ENCODE measurements at places on chromosomes 2 and 18.
A peak's percentile ranks its signal among the peaks of the same experiment; 100 is the strongest.

DNA sequence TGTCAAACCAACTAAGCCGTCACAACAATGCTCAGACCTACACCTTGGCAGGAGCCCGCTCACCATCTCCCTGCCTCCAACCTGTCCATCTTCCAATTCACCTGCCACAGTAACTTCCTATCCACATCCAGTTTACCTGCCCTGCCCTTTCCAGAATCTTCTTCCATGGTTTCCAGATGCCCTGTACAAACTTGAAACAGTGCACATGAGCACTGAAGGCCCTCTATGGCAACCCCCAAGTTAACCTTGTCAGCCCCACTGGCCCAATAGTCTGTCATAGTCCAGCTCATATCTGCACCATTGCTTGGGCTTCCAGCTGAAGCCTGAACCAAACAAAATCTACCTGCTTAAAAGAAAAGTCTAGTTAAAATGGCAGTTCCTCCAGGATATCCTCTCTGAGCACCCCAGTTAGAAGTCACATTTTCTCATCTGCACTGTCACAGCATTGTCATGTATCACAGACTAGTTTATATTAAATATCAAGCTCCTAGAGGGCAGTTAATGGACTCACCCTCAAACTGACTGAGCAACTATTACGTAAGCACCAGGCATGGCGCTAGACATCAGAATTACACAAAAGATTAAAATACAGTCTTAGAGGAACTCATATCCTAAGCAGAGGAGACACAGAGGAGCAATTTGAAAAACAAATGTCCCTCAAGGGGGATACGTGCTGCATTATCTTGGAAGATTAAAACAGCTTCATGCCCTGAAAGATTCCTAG, 11.6 kb downstream of the NFE2L2 start:
- DNase-seq, result no peak

DNA sequence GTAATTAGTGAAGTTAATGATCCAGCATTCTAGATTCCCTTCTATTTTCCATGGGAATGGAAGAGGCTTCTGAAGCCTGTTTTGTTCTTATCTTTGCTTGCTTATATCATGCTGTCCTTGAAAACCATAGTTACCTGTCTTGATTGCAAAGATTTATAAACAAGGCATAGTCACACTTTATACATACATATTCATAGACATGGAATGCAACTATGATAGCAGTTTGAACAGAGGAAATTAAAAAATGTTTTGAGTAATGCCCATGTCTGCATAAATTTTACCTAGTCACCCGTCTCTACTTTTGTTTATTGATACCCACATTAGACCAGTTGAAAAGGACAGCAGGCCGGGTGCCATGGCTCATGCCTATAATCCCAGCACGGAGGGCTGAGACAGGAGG, 289.0 kb downstream of the PTPRM start:
- no peak for DNase-seq

DNA sequence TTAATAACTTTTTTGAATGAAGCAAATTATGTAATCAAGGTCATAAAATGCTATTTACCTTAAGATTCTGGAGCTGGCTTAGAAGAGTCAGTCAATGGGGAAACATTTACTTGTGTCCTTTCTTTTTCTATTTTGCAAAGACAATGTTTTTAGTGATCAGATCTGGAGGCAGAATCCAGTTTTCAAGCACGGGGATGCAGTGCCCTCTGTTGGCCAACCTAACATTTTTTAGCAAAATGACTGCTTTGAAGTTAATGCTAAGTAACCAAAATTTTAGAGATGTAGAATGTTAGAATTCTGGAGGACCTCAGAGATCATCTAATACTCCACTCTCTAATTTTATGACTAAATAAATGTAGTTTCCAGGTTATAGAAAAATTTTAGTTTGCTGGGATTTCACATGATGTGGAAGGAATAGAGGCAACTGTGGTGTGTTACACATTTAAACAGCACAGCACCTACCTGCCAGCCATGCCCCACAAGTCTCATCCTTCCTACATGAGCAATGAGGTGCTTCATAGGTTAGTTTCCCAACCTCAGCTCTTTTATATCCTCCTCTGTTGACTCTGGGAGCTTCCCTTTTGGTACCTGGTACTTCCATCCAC, 23.6 kb upstream of the SLC9A4 start:
- peak; percentile 48 for DNase-seq

- DNase-seq, result no peak
Observed at GRCh38 chr2:173388795-173389194, 34.1 kb downstream of the CDCA7 start.

GRCh38 chr2:20222014-20222768, 2.7 kb downstream of the SDC1 start:
- DNase-seq, result no peak

DNA sequence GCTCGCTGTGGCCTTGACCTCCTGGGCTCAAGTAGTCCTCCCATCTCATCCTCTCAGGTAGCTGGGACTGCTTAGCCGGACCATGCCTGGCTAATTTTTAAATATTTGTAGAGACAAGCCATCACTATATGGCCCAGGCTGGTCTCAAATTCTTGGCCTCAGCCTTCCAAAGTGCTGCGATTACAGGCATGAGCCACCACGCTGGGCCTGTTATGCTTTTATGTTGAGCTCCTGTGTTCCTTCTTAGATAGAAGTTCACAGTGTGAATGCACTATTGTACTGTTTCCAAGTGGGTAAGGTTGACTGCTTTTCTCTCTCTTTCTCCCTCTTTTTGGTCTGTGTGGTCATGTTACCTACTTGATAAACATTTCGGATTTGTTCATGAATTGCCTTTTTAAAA, 61.9 kb downstream of the SMCHD1 start:
- no peak for DNase-seq

DNA sequence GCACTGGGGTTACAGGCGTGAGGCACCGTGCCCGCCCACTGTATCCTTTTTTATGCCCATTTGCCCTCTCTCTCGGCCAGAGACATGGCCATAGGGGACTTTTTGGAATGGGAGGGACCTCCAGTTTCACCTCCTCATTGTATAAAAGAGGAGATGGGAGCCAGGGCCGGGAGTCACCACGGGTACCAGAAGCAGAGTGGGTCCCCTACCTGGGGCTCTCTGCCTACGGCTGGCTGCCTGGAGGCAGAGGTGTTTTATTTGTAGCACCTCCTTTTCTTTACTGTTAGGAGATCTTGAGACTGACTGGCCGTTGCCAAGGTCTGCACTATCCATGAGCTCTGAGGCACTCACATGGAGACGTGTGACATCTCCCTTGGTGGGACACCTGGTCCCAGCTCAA, 162.8 kb downstream of the LDLRAD4 start:
- no peak for DNase-seq

GRCh38 chr2:218011653-218012040, 8.9 kb upstream of the TNS1 start:
- no peak for DNase-seq

DNA sequence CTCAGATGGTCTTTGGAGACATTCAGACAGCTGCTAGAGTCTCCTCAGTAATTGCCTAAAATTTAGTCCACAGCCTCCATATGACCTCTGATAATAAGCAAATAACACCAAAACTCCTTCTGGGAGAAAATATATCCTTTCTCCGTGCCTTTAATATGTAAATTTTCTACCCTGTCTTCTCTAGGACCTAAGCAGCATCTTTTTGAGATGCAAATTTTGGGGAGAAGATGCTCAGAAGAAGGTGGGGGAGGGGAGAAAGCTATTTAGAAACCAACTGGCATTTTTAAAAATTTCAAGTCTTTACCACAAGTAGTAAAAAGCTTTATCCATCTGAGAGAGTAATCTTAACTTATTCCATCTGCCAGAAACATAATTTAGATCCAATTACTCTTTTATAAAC, 120.4 kb upstream of the MSH6 start:
- DNase-seq, result no peak

- no peak for DNase-seq
Observed at GRCh38 chr2:18930971-18931370, 341.6 kb upstream of the NT5C1B start.

GRCh38 chr18:31232775-31233424, 70.2 kb upstream of the DSC1 start:
- DNase-seq, result no peak

DNA sequence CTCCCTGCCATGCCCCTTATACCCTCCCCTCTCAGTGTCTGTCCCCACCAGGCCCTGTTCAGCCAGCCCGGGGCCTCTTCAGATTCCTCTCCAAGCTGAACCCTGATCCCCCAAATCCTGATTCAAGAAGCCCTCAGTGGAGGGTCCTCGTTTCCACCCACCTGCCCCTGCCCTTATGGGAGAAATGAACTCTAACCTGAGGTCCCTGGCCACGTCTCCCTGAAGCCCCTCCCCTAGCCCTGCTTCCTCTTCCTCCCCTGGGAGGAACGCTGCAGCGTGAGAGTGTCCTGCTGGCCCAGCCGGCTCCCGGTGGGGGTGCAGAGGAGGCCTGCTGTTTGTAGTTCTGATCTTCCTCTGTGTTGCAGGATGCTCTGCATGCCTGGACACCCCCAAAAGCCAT, 56.7 kb upstream of the GLI2 start:
- DNase-seq, result no peak

DNA sequence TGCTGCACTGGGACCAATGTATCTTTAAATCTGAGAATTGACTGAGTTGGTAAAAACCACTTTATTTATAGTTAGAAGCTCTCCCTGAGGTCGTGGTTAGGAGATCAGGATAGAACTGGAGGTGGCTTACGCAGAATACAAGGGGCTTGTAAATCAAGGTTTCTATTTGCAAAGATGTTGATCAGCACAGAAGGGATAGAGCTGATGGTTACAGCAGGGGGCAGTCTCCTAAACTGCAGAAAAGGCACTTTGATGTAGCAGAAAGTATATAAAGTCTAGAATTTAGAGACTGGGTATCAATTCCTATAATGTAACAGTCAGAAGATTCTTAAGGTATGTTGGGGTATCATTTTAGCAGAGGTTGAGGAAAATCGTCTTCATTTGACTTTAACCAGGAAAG, 25.2 kb upstream of the ACVR1 start:
- no peak for DNase-seq

DNA sequence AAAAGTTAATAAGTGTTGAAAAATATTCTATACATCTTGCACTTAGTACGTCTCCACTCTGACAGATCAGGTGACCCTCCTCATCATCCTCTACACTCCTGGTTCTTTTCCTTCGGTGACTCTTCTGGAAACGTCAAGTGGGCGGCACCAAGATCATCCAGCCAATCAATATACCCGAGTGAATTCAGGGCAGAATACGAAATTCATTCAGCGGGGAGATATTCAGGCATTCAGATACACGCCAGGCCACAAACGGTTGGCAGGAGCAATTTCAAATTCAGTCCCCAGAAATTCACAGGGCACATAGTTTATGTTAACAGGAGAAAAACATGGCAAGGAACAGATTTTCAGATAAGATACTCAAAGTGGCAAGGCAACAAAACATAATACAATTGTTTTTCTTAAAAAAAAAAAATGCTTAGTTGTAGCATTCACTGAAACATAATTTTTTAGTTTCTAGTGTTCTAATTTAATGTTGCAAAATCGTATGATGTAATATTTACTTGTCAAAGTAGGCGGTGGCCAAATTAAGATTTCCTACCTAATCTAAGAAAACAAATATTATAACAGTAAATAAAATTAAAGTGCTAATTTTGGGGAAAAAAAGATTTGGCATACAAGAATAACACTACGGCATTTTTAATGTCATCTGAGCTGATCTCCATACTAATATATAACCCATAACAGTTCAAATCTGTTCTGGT, 4.2 kb downstream of the CLK1 start:
- no peak for DNase-seq

DNA sequence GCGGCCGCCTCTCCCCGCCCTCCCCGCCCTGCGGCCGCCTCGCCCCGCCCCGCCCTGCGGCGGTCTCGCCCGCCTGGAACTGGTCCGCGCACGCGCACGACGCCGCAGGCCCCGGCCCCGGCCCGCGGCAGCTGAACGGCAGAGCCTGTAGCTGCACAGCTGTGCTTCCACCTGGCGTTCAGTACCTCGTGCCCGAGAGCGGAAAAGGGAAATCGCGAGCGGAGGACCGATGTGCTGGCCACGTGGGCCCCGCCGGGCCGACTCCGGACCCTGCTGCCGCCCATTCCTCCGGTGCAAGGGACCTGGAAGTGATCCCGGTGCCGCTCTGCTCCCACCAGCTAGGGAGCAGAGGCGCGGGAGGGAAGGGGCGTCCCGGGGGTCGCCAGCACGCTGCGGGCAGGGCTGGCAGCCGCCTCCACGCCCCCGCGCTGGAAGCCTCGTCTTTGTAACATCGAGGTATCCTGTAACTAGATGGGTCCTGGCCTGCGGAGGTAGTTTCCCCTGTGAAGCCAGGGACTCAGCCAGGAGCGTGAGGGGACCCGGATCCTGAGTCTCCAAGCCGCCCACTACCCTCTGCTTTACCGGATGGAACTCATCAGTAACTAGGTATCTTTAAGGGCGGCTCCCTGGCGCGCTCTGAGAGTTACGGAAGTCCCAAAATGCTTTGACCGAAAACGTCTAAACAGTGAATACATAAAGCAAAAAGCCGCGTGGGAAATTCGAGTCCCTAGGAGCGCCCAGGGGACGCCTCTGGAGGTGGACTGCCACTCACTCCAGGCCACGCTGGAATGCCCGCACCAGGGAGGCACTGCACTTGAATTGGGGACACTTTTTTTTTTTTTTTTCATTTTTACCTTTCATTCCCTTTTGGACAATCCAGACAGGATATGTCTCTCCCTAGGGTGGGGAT, 704 bp upstream of the ODC1 start:
- no peak for DNase-seq

- peak; percentile 4 for DNase-seq
Observed at GRCh38 chr2:210003359-210003758, 921 bp downstream of the RPE start.

DNA sequence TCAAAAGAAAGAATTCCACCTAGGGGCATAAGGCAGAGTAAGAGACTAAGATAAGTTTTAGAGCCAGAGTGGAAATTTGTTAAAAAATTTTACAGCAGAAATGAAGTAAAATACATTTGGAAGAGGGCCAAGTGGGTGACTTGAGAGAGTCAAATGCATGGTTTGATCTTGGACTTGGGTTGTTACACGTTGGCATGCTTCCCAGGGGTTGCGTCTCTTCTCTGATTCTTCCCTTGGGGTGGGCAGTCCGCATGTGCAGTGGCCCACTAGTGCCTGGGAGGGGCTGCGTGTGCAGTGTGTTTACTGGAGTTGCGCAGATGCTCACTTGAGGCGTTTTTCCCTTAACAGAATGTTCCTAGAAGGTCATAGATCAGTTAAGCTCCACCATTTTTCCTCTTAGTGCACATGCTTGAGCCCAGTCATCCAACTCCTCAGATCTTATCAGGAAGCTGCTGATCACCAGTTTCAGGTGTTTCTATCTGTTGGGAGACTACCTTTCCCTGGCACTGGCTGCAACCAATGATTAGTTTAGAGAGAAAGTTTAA, 13.1 kb downstream of the SEH1L start:
- no peak for DNase-seq

DNA sequence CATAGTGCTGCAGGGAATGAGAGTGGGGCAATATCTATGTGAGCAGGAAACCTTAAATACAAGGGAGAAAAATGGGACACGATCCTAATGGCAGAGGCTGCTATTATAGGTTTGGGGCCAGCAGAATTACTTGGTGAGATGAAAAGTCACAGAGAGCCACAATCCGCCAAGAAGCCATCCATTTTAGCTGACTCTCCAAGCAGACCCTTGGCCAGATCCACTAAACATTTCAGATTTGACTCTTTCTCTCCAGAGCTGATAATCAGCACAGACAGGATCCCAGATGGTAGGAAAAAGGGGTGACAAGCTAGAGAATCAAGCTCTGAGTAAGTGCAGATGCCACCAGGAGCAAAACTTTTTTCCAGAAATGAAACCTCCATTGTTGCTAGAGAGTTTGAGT, 61.5 kb downstream of the MAPK4 start:
- DNase-seq, result no peak
